Prostate gland (tissue), 2 donors: ENCODE measurements at places on chromosomes 3 and 15. TPM values are rescaled to one million over a fixed set of nuclear protein-coding genes. Genes with fewer than 3 reads are reported as not detected.

Gene TGM4
- 7.4 TPM for total RNA-seq

Gene PRKAR2A
- total RNA-seq = 35.3 TPM

Gene SCN11A
- total RNA-seq = 0.09 TPM

Gene PP2D1
- not detected for total RNA-seq

Gene GOLGA8T
- total RNA-seq = not detected

Gene GOLGA8S
- total RNA-seq = 0.05 TPM

Gene EPHB3
- total RNA-seq = 25.2 TPM

Gene GRK7
- not detected for total RNA-seq

Gene BCL2A1
- total RNA-seq = 2.7 TPM

Gene CDHR4
- not detected for total RNA-seq

Gene PLS1
- total RNA-seq = 7.0 TPM

Gene LRRC2
- total RNA-seq = 1.6 TPM

Gene FOXL2NB
- total RNA-seq = not detected

Gene SPPL2A
- 335 TPM for total RNA-seq

Gene FOXB1
- total RNA-seq = not detected

Gene MAGEL2
- total RNA-seq = 3.1 TPM

Gene NOX5
- 5.8 TPM for total RNA-seq

Gene DNAH1
- total RNA-seq = 5.6 TPM

Gene EXD1
- total RNA-seq = 5.3 TPM

Gene SLC12A8
- total RNA-seq = 16.4 TPM

Gene FGF12
- 5.7 TPM for total RNA-seq

Gene ANKRD34C
- total RNA-seq = not detected

Gene SLC30A4
- total RNA-seq = 42.9 TPM
